Foreskin melanocyte (primary cell): ENCODE measurements at places on chromosomes 1 and 21.

- DNase-seq: no peak
Observed at GRCh38 chr1:113804421-113805255, 7.6 kb downstream of the RSBN1 start.

DNA sequence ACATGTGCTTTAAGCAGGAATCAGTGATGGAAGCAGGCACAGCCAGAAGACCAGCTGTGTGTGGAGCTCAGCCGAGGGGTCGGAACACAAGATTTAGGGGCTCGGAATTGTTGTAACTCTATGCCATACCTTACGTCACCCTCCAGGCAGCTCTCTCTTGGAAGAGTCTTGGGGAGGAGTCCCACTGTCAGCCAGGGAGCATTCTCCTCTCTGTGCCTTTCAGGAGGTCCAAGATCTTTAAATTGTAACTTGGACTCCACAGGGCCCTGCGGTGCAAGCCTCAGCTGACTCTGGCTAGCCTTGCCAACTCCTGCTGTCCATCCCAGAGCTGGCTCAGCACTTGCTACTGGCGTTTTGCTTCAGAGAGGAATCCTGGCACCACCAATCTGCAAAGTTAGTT lies 26.4 kb upstream of the ROR1 start:
- DNase-seq: no peak

- no peak for DNase-seq
Observed at GRCh38 chr1:107138166-107138565, 2.7 kb upstream of the NTNG1 start.

- DNase-seq: no peak
Observed at GRCh38 chr1:55724551-55725325, 509.6 kb upstream of the USP24 start.

DNA sequence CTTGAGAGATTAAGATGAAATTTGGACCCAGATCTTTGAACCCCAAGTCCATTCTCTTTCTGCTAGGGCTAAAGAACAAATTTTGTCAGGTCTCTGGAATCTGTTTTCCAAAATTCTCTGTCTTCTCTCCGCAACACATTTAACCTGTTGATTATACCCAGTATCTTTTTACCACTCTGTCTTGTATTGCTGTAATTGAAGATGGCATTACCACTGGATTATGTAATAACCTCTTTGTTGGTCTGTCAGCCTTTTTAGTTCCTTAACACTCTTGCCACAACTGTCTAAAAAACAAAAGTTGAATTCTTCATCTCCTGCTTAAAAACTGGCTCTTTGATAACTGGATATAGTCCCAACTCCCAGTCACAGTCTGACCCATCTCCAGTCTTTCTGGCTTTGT lies 3.0 kb downstream of the SRP9 start:
- no peak for DNase-seq

DNA sequence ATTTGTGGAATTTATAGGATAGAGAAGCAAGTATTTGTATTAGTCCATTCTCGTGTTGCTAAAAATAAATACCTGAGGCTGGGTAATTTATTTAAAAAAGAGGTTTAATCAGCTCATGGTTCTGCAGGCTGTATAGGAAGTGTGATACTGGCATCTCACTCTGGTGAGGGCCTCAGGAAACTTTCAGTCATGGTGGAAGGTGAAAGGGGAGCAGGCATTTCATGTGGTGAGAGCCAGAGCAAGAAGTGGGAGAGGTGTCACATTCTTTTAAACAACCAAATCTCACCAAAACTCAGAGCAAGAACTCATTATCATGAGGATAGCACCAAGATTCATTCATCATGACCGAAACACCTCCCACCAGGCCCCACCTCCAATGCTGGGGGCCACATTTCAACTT lies 18.1 kb downstream of the SDCCAG8 start:
- DNase-seq: no peak

DNA sequence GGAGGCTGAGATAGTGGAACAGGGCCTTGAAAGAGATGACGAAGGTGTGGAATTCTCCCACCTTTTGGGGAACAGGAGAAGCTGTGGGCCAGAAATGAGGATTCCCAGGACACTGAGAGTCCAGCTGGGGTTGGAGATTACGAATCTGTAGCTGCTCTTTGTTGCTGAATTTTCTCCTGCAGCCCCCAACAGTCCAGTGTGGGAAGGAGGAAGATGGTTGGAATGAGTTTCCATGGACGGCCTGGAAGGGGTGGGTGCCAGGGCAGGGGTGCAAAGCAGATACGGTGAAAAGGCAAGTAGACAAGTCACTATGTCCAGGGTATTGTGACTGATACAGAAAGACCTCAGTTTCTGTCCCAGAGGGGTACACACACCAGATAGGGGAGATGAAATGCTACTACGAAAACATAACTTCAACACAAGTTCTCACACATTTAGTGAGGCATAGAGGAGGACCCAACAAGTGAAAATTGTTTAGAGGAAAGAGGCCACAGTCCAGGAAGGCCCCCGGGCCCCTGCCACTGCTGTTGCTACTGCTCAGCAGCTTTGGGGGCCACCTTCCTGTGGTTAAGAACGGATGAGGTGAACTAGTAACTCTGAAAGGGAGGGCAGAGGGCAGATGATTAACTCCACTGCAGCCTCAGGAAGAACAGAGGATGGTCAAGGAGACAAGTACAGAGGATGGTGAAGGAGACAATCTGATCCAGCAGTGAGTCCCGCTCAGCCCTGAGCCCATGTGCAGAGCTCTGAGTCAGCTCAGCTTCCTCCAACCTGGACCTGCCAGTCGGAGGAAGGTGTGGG lies 7.3 kb downstream of the CD244 start:
- no peak for DNase-seq
